Activated CD8-positive, alpha-beta memory T cell treated with anti-CD3 and anti-CD28 coated beads, Interleukin-2, amount 10 ng/mL, durations not matched to agents 7 days and 5 days (primary cell): ENCODE measurements at places on chromosomes 12 and 14. TPM values are rescaled to one million over a fixed set of nuclear protein-coding genes. Genes with fewer than 3 reads are reported as not detected.

ST8SIA1 gene
- total RNA-seq: 4.6 TPM

DNA sequence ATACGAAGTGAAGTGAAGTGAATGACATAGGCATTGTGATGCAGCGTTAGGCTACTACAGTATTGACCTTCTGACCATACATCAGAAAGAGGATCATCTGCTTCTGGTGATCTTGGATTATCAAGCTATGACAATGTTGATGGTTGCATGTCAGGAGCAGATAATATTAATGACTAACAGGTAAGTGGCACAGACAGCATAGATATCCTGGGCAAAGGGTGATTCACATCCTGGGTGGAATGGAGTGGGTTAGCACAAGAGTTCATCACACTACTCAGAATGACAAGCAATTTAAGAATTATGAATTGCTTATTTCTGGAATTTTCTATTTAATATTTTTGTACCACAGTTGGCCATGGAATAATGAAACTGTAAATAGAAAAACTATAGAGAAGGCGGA, 397.9 kb upstream of the ATP2B1 start:
- no peak for DNase-seq
- no peak overlapping the region for H3K4me3 ChIP-seq
- H3K4me1 ChIP-seq: peaks cover 4% of the 10 kb centered on the region

DNA sequence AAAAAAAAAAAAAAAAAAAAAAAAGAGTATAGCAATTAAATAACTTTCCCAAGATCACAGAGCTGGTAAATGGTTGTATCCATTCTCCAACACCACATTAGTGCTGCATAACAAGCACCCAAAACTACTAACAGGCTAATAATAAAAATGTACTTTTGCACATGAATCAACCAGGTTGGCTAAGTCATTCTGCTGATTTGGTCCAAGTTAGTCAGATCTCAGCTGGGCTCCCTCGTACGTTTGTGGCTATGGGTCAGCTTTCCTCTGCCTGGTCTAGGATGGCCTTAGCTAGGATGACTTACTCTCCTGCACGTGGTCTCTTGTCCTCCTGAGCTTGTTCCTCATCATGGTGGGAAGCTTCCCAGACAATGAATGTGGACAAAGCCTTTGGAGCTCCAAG, 7.9 kb upstream of the PLEKHG6 start:
- peaks cover 23% of the 10 kb centered on the region for H3K27me3 ChIP-seq
- no peaks in the 10 kb centered on the region for H3K4me1 ChIP-seq

- no peak overlapping the region for H3K4me3 ChIP-seq
- DNase-seq: no peak
- H3K36me3 ChIP-seq: peaks cover 2% of the 10 kb centered on the region
- H3K4me1 ChIP-seq: peaks cover 52% of the 10 kb centered on the region
- no peak overlapping the region for H3K27ac ChIP-seq
- H3K27me3 ChIP-seq: peaks cover 3% of the 10 kb centered on the region
Measured at GRCh38 chr14:97116546-97116945, 319.4 kb downstream of the VRK1 start.

DNA sequence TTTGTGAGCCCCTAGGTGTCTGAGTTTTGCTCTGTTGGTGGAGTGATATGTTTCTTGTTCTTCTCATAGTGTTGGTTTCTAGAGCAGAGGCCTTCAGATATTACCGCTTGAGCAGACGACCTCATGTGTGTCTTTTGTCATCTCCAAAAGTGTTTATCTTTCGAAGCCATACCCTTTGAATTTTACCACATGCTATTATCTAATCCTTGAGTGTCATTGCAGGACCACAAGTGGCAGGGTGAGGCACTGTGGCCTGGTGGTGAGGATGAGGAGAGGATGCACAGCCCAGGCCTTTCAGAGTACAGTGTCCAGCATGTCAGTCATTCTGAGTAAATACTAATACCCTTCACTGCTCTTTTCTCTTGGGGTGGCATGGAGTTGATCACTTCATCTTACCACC, 57.2 kb upstream of the CISTR start:
- H3K27ac ChIP-seq: no peak overlapping the region
- H3K4me3 ChIP-seq: no peak overlapping the region
- H3K4me1 ChIP-seq: no peaks in the 10 kb centered on the region
- H3K36me3 ChIP-seq: no peaks in the 10 kb centered on the region

DNA sequence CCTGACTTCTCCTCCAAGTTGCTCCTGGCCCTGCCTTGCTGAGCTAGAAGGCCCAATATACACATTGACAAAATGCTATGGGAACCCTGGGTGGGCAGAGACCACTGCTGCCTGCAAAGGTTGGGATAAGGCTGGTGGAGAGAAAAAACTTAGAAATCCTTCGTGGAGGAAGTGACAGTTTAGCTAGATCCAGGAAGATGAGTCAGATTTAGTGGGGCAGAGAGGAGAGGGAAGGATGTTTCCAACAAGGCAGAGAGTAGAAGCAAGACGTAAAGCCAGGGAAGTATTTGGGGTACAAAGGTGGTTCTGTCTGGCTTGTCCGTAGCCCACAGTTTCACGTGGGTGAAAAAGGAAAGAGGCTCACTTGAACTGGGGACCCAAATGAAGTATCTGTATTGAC, 69.0 kb upstream of the CLMN start:
- DNase-seq: no peak
- H3K4me1 ChIP-seq: no peaks in the 10 kb centered on the region
- no peaks in the 10 kb centered on the region for H3K36me3 ChIP-seq
- H3K27me3 ChIP-seq: peaks cover 10% of the 10 kb centered on the region

ADGRD1 gene
- total RNA-seq: 2.2 TPM
